ENCODE measurements at places on chromosomes 6 and 20.

- no peak for DNase-seq
These were observed 6.7 kb downstream of the FLOT1 start for GRCh38 chr6:30735668-30736314.

- DNase-seq: no peak
These were observed 181.8 kb downstream of the KHDC1L start for GRCh38 chr6:73043446-73043845.

DNA sequence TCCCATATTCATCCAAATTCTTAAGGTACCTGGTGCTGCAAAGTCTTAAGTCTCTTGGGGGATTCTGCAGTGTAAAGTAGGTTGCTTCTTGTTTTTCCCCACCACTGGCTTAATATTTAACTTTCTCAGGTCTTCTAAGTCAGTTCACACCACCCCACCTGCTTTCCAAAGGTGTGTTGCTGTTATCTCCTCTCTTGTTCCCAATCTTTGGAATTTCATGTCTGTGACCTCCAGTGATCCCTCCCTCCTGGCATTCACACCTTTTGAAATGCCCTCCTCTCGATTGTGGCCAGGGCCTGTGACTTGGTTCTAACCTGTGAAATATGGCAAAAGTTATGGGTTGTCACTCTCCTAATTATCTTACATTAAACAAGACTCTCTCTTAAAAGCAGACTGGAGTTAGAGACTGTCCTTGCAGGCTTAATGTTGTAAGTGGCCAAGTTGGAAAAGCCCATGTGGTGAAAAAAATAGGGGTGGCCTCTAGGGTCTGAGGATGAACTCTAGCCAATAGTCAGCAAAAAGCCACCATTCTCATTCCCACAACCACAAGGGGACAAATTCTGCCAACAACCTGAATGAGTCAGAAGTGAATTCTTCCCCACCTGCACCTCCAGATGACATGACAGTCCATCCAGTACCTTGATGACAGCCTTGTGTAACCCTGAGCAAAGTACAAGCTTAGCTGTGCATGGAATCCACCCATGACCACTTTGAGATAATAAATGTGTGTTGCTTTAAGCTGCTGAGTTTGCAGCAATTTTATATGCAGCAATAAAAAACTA lies 45.1 kb downstream of the ADGRF1 start:
- DNase-seq: peak; percentile 90

DNA sequence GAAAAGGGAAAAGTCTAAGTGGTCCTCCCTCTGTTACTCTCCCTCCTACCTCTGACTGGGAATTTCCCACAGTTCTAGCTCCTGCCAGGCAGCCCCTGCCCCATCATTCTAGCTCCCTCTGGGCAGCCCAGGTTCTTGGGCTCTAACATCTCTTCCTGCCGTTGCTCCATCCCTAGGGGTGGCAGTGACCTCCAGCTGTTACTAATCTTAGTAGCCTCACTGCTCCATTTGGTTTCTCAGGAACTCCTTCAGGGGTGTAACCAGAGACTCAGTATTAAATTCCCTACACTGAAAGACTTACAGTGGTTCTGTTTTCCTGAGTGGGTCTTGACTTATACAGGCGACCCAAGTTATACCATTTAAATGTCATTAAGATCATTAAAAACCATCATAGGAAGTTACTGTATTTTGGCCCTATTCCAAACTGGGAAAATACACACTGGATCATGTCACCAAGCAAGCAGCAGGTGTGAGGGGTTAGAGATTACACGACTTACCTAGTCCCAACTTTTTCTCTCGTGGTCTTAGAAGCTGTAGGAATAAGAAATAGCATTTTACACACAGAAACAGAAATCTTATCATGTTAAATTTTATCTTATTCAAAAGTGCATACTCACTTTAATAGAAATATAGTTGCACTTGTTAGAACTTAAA lies 10.1 kb downstream of the DPM1 start:
- DNase-seq: no peak

- DNase-seq: peak; percentile 40
These were observed 146.5 kb downstream of the ZDHHC14 start for GRCh38 chr6:157527471-157527907.

DNA sequence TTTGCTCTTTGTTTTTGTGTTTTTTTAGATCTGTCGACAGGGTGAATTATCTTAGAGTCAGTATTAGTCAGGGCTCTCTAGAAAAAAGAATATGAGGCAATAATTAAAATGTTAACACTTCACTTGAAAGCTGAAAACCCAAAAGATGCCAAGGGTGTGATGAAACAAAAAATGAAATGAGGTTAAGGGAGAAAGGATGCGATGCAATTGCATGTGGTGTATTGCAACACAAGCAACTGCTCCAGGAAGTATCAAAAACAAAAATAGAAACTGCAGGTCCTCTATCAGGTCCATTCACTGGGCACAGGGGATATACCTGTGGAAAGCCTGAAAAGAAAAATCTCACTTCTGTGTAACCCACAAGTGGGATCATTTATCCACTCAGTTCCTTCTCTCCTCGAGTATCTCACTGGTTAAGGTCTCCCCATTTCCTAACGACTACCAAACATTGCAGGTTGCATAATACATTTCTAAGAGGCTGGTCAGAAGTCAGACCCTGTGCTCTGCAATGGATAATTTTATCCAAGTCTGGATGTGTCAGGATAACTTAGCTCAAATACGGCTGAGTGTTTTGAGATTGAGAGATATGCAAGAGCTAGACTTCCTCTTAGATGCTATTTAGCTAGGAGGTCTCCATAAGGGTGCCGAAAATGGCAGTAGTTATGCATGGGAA lies 257.7 kb upstream of the GJE1 start:
- DNase-seq: no peak

DNA sequence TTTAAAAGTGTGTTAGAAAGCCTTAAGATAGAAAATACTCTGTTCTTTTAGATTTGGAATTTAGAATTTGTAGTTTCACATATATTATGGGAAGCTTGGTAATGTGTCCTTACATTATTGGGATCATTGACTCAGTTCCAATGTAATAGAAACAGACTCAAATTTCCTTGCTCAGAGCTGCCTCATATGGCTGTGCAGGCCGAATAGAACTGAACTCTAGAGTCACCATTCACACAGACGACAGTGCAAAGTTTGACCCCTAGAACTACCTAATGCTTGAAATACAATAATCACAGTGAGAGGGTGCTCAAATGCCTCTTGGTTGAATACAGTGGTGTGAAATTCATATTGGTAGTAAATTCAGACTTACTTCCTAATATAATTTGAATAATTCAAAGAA lies 482.7 kb upstream of the CITED2 start:
- DNase-seq: no peak

DNA sequence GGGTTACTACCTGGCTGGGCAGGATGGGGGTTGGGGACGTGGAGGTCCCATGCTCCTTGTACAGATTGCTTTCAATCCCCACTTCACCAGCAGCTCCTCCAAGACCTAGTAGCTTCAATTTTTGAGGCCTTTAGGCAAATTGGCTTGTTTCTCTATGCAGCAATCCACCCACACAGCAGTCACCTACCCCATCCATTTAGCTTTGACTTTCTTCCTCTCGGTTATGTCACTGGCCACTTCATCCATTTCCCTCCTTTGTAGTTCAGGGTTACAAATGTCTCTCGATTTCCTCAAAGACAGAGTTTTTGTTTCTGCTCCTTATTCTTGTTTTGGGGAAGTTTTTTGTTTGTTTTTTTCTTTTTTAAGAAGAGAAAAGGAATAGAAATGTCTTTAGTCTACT lies 33.4 kb upstream of the RSPO4 start:
- DNase-seq: no peak
